HTR-8/SVneo (cell line): ENCODE measurements at places on chromosomes 3 and 15.

DNA sequence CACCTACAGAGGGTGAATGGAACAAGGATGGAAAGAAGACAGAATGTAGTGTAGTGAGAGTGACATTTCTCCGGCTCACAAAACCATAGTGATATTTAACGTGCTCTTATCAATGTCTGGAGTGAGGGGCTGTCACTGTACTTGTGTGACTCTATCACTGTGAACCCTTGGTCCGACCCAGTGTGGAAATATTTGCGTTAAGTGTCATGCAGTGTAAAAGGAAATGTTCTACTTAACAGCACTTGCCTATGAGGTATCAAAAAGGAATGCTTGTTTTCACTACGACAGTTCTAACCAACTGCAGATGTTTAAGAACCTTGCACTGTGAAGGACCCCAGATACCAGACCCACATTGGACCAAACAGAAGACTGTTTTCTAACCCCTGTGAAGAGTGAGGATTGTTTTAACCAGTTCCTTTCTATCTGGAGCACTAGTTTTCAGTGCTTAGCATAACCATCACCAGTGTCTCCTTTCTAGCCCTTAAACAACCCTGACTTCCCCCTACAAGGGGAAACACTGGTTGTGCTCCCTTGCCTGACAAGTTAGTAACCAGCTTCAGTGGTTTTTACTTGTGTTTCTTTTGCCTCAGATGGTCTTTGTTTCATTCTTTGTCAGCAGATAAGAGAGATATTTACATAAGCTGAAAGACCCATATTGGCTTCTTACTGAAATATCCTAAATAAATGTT is 144.7 kb upstream of the ABHD17C start:
- DNase-seq, result peak; percentile 48

- no peak for DNase-seq
Measured at GRCh38 chr15:35304389-35304788, 219.3 kb upstream of the NANOGP8 start.

DNA sequence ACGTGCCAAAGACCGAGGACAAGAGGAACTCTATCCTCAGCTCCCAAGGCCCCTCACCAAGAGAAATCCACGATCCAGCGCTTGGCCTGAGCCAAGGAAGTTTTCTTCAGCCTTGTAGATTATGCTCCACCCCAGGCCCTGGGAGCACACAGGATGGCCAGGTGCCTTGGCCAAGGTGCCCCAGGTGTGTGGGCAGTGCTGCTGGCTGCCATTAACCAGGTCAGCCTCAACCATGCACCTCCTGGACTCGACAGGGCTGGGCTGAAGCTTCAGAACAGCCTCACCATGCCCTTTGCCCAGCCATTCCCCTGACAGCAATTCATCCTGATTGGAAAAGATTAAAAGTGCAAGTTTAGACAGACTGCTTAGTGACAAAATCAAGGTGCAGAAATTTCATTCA is 10.9 kb upstream of the MESP1 start:
- DNase-seq, result no peak

- no peak for DNase-seq
Measured at GRCh38 chr3:67245545-67245944, 247.4 kb downstream of the KBTBD8 start.

DNA sequence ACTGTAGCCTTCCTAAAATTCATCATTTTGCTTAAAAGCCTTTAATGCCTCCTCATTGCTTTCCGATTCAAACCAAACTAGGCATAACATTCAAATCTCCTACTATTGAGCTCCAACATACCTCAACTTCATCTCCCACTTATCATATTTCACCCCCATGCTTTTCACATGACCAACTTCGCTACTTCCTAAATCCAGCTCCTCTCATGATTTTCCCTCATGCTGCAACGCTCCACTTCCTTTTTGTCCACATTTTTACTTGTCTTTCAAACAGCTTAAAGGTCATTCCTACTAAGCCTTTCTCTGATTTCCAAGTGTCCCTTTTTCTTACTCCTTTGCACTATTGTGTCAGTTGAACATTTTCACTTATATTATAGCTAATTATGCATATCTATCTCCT is 20.3 kb upstream of the ANXA2 start:
- no peak for DNase-seq

DNA sequence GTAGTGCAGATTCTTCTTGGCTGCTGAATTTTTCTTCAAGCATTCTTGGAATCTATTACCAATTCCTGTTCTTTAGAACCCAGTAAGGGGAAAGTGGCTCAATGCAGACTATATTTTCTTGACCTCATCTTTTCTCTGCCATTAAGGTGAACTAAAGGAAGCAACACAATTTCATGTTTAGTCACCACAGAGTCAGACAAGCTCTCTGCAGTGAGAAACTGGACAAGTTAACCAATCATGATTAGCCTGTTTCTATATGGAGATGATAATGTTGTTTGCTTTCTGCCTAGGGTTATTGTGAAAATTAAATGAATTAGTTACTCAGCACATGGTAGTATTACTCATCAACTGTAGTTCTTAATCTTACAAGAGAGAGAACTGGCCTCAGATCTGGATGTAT is 1075.1 kb downstream of the AGBL1 start:
- DNase-seq, result no peak

DNA sequence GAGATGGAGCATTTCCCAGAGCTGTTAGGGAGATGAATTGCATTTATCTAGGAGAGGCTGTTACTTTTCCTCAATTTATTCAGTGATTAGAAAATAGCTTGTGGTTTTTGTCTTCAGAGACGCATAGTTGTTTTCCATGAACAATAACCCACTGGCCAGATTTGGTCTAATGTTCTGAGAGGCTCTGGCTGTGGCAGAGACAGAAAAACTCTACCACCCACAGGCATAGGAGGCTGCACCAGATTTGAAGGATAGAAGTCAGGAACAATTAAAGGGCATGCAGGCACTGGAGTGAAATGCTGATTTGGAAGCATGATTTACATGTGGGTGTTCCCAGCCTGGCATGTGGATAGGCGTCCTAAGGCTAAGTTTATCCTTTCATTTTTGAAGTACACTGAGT is 143.5 kb downstream of the NFKBIZ start:
- no peak for DNase-seq

DNA sequence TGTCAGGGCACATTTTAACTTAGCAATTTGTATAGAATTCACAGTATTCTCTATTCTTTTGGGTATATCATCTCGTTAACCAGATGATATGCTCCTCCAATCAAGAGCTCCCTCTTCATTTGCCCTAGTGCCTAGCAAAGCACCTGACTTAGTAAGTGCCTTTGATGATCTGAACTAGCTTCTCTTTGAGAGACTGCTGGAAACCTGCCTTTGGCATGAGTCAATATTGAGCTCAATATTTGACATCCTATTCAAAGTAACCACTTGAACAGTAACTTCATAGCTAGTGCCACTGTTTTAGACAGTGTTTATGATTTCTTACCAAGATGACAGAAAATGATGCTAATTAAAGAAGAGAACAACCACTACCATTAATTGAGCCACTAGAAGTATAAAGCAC is 696.3 kb upstream of the UBE2E2 start:
- no peak for DNase-seq

DNA sequence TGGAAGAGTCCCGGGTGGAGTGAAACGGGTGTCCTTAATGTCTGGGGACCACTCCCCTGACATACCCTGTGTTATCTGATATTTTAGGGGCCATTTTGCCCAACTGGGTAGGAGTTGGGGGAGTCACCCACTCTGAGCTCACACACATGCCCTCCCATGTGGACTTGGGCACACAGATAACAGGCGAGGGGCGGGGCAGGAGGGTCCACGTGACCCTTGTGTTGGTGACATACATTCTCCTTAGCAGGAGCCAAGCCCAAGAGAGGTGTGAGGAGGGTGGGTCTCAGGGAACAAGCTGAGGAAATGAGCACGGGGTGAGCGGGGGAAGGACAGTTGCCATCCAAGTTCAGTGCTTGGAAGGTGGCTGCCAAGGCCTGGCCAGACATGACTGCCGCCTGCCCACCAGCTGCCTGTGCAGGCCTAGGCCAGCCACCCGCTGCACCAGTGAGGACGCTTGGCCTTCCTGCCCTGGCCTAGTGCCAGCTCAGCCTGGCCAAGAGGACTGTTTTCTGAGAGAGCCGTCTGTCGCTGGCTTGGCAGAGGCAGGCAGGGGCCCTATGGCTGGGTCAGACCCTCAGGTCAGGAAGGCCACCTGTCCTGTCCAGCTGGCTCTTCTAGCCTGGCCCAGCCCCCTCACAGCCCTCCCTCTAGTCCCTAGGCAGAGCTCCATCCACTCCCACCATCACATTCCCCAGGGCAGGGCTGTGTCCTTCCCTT is 31.3 kb upstream of the TMEM115 start:
- no peak for DNase-seq

DNA sequence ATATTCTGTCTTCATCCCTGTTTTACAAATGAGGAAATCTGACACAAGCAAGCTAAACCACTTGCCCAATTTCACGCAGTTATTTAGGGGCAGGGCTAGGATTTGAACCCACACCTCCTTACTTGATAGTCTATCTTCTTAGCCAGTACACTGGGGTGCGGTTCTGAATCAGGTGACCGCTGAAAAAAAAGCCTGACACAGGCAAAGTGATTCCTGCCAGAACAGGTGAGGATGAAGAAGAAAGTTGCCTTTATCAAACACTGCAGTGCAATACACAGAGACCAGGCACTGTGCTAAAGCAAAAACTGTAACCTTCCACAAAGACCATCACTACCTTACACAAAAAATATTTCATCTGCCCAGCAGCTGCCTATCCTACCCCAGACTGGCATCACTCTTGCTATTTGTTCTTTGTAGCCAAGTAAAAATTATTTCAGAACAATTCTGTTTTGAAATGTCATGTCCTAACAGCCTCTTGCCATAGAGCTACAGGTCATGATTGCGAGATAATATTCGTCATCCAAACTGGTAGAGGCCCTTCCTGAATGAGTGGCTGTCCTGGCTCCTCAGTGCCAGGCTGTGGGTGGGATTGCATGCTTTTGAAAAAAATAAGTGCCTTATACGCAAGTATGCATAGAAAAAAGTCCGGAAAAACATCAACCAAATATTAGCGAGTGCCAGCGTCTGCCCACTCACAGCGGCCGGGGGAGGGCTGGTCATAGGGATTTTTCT is 142.3 kb upstream of the TPM1 start:
- DNase-seq, result no peak

DNA sequence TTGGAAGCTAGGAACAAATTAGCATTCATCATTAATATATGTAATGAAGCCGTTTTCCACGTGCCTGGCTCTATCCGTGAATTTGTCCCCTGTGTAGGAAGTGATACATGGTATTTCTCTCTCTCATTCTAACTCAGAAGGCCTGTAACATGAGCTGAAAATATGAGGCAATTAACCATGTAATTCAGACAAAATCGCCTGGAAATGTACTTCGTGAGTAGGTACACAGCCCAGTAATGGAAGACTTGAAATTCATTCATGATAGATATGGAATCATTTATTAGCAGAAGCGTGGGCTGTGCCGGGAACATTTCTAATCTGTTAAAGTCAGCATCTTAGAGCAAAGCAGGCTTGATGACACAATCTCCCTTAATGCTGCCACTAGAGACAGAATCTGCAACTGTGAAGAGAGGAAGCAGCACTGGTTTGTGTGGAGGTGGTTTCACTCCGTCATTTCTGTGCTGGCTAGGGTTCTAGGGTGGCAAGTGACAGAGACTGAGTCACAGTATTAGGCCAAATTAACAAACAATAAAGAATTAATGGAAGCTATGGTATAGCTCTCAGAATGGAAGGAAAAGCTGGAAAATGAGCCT is 225.0 kb upstream of the PROK2 start:
- no peak for DNase-seq

DNA sequence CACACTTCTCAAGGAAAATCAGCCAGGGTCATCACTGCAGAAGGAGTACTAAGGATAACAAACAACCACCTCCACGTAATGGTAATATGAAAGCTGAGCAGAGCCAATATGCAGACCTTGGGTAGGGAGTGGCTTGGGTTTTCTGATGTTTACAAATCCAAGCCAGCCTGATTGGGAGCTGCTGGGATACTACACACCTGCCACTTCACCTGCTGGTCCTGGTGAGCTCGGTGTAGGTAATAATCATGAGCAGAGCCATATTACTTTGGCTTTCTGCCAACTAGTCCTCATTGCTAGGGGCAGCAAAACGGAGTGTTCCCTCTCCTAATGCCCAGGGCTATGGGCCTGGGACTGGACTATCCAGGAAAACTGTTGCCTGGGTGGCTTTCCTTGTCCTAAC is 433.5 kb upstream of the PPP2R3A start:
- DNase-seq, result no peak

GRCh38 chr3:32200992-32201758 is 37.3 kb upstream of the CMTM8 start:
- no peak for DNase-seq

DNA sequence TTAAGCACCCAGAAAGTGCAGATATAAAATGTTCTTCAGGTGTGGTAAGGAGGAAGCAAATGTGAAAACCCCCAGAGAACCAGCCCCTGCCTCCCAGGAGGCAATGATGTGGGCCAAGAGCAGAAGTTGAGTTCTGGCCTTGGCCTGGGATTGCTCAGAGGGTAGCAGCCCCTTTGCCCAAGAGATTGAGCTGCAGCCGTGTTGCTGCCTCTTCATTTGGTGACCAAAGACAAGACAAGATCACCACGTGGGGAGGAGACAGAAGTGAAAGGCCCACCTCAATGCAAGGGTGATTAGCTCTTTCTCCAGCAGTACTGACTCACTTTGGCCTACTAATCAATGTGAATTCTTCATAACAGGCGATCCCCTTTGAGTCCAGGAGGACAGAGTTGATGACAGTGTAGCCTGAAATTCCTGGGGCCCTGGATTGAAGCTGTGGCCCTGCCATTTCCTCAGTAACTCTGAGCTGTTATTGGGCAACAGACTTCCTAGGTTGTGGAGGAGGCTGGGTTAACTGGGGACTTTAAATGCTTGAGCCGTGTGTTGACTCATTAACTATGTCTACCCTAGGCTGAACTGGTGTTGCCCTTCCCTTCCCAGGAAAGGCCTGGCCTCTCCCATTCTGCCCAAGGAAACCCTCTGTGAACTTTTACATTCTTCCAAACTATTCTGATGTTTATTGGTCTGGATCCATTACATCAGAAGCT is 86.5 kb downstream of the ST6GAL1 start:
- no peak for DNase-seq
